ENCODE measurements at places on chromosomes 4 and X.
A peak's percentile ranks its signal among the peaks of the same experiment; 100 is the strongest.

DNA sequence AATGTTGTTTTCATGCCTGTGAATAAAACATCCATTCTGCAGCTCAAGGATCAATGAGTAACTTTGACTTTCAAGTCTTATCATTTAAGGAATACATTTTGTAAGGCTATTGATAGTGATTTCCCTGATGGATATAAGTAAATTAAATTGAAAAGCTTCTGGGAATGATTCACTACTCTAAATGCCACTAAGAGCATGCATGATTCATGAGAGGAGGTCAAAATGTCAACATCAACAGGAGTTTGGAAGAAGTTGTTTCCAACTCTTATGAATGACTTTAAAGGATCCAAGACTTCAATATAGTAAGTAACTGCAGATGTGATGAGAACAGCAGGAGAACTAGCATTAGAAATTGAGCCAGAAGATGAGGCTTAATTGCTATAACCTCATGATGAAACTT lies 1487.3 kb downstream of the PCDH7 start:
- no peak for DNase-seq

GRCh38 chrX:152575331-152575730 lies 62.4 kb upstream of the GABRQ start:
- no peak for DNase-seq

DNA sequence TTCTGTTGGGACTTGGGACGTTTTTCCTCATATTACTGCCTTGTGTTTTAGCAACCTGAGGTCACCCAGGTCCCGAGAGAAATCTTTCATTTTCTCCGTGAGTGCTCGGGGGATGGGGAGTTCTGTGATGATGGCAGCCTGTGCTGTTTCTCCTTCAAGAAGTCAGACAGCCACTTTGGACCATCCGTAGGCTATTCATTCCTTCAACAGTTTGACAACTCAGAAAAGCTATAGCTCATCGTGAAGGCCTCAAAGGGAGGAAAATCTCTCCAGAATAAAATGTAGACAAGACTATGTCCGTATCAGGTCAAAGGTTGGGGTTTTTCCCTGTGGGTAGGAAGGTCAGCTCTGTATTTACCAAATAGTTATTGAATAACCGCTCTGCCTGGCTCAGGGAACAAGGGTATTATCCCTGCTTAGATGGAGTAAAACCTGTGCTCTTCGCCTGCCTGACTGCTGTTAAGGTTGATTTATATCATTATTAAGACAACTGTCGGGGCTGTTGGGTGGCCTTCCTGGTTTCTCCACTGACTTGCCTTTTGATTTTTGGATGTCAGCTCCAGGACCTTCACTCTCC lies 36.6 kb downstream of the FAM114A1 start:
- no peak for DNase-seq

DNA sequence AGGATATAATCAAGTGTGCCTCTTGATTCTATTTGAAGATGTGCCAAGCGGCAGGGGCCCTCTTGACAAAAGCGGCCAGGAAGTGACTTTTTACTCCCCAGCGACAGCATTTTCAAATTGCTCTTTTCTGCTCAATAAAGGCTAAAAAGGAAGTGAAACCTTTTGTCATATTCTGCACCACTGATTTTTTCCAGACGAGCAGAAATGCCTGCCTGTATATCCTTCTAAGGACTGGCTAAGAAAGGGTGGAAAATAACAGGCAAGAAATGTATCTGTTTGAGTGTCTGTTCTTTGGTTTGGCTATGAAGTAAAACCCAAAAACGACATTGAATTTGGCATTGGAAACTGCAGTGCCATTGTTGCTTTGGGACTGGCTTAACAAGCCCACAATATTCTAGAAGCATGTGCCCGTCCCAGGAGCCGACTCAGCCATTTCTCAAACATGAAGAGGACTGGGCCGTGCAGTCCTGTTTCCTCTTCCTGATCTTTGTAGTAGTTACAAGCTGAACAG lies 25.4 kb downstream of the TMSB4X start:
- DNase-seq, result peak; percentile 50

All from stimulated activated CD4-positive, alpha-beta T cell treated with anti-CD3 and anti-CD28 coated beads, Interleukin-1b, Interleukin-23, amount 100 ng/mL, for 48 hours (primary cell).